Stomach (tissue), 19 donors: ENCODE measurements at places on chromosomes 2 and 18. TPM values are rescaled to one million over a fixed set of nuclear protein-coding genes. Genes with fewer than 3 reads are reported as not detected.

- DNase-seq = peak; percentile 64
These were observed 14.2 kb downstream of the PMS1 start for GRCh38 chr2:189798312-189799029.

DNA sequence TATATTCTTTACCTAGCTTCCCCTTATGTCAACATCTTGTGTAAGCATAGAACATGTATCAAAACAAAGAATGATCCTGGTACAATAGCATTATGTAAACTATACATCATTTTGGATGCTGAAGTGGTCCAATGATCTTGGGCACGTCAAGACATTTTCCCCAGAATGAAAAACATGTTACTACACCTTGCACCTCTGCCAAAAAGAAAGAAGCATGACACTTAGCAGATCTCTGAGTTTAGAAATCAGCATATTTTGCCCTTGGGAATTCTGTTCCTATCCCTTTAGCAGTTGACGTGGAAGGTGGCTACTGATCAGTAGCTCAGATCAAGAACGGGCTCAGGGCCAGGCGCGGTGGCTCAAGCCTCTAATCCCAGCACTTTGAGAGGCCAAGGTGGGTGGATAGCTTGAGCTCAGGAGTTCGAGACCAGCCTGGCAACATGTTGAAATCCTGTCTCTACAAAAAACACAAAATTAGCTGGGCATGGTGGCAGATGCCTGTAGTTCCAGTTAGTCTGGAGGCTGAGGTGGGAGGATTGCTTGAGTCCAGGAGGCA is 1.7 kb upstream of the LCLAT1 start:
- no peak for DNase-seq

DNA sequence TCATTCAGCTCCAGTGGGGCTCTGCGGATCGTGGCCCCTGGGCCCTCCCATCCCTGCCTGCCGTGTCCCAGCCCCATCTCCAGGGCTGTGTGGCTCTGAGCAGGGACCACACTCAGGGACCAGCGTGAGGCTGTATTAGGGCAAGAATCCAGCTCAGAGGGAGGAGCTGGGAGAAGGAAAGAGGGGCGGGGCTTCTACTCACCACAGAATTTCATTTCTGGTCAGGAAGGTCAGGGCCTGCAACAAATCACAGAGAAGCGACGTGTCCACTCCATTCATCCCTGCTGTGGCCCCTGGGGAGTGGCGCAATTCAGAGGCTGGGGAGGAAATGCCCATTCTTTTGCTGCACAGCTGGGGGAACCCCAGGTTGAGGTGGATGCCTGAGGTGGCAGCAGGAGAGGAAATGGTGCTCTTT is 828 bp downstream of the CIB4 start:
- DNase-seq = peak; percentile 28

The HOXD3 gene
- 0.44 TPM for polyA plus RNA-seq

- DNase-seq = no peak
These were observed 136.2 kb downstream of the MTX2 start for GRCh38 chr2:176405477-176405876.

The RBKS gene
- polyA plus RNA-seq = 1.4 TPM
